ENCODE measurements at places on chromosomes 6 and 20. TPM values are rescaled to one million over a fixed set of nuclear protein-coding genes. Genes with fewer than 3 reads are reported as not detected.

- DNase-seq, result no peak
- no peak overlapping the region for H3K4me3 ChIP-seq
- H3K27me3 ChIP-seq, result no peaks in the 10 kb centered on the region
- H3K27ac ChIP-seq, result peak overlapping the region; percentile 87
- peaks cover 11% of the 10 kb centered on the region for H3K36me3 ChIP-seq
- peaks cover 39% of the 10 kb centered on the region for H3K4me1 ChIP-seq
Observed at GRCh38 chr6:106626485-106626884, 2.8 kb downstream of the RTN4IP1 start.

GRCh38 chr6:12527339-12527738 lies 189.2 kb upstream of the PHACTR1 start:
- no peaks in the 10 kb centered on the region for H3K36me3 ChIP-seq
- no peak overlapping the region for H3K27ac ChIP-seq
- no peaks in the 10 kb centered on the region for H3K4me1 ChIP-seq
- no peaks in the 10 kb centered on the region for H3K27me3 ChIP-seq
- no peak for DNase-seq

- no peak for DNase-seq
- no peaks in the 10 kb centered on the region for H3K36me3 ChIP-seq
- peak overlapping the region; percentile 71 for H3K27ac ChIP-seq
- no peak overlapping the region for H3K4me3 ChIP-seq
- peaks cover 19% of the 10 kb centered on the region for H3K4me1 ChIP-seq
Observed at GRCh38 chr6:157884756-157885155, 61.7 kb downstream of the SNX9 start.

BACH2 gene
- 235 TPM for total RNA-seq

GRCh38 chr6:106513808-106514582 lies 115.3 kb downstream of the RTN4IP1 start:
- H3K4me3 ChIP-seq, result peak overlapping the region; percentile 91
- peak overlapping the region; percentile 95 for H3K27ac ChIP-seq
- DNase-seq, result no peak
- no peaks in the 10 kb centered on the region for H3K36me3 ChIP-seq
- no peaks in the 10 kb centered on the region for H3K27me3 ChIP-seq

DNA sequence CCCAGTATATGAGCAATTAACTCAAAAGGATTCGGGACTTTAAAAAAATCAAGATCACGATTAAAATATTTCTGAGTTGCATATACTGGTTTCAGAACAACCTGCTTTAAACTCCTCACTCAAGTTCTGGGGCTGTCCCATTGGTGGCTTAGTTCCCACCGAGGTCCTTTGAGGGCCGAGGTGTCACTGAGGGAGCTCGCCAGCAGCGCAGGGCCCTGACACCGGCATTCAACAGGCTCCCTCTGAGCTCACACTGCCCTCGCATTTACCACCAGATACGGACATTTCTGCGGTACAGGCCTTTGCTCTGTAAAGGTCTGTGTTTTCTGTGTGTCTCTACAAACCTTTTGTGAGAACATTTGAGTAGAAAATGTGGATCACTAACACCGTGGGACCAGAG lies 24.4 kb upstream of the BNIP5 start:
- H3K4me1 ChIP-seq, result peaks cover 39% of the 10 kb centered on the region
- no peak overlapping the region for H3K27ac ChIP-seq
- H3K27me3 ChIP-seq, result no peaks in the 10 kb centered on the region
- DNase-seq, result no peak
- H3K4me3 ChIP-seq, result no peak overlapping the region
- no peaks in the 10 kb centered on the region for H3K36me3 ChIP-seq

GRCh38 chr6:42505385-42505718 lies 53.6 kb upstream of the TRERF1 start:
- no peaks in the 10 kb centered on the region for H3K27me3 ChIP-seq
- H3K4me1 ChIP-seq, result peaks cover 5% of the 10 kb centered on the region
- H3K36me3 ChIP-seq, result no peaks in the 10 kb centered on the region
- no peak overlapping the region for H3K27ac ChIP-seq
- DNase-seq, result no peak

DNA sequence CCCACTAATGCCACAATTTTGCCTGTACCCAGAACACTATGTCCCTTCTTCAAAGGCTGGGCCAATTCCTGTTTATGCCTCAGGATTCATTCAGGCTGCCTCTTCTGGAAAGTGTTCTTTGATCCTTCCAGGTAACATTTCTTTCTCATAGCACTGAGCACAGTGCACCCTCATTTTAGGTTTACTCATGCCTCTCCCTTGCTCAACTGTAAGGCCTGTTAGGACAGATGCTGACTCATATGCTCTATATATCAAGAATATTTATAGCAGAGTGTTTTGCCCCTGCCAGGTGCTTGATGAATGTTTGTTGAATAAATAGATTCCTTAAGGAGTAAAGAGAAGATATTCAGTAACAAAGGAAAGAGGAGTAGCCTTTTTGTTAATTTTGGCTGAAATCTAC lies 263.9 kb downstream of the PHF3 start:
- H3K4me1 ChIP-seq, result no peaks in the 10 kb centered on the region
- no peaks in the 10 kb centered on the region for H3K36me3 ChIP-seq
- no peak for DNase-seq

- H3K4me1 ChIP-seq, result peaks cover 1% of the 10 kb centered on the region
- no peaks in the 10 kb centered on the region for H3K27me3 ChIP-seq
- no peak for DNase-seq
- H3K27ac ChIP-seq, result no peak overlapping the region
- no peak overlapping the region for H3K4me3 ChIP-seq
Observed at GRCh38 chr20:62112368-62112767, 9.9 kb upstream of the LSM14B start.

- H3K27ac ChIP-seq, result no peak overlapping the region
- no peak overlapping the region for H3K4me3 ChIP-seq
- no peak for DNase-seq
- no peaks in the 10 kb centered on the region for H3K27me3 ChIP-seq
- no peaks in the 10 kb centered on the region for H3K36me3 ChIP-seq
Observed at GRCh38 chr6:169340395-169340794, 86.7 kb upstream of the THBS2 start.

DLK2 gene
- not detected for total RNA-seq

GRCh38 chr20:10961651-10962288 lies 288.0 kb upstream of the JAG1 start:
- H3K36me3 ChIP-seq, result no peaks in the 10 kb centered on the region
- H3K27ac ChIP-seq, result no peak overlapping the region
- H3K4me1 ChIP-seq, result no peaks in the 10 kb centered on the region
- no peak for DNase-seq
- no peaks in the 10 kb centered on the region for H3K27me3 ChIP-seq

DNA sequence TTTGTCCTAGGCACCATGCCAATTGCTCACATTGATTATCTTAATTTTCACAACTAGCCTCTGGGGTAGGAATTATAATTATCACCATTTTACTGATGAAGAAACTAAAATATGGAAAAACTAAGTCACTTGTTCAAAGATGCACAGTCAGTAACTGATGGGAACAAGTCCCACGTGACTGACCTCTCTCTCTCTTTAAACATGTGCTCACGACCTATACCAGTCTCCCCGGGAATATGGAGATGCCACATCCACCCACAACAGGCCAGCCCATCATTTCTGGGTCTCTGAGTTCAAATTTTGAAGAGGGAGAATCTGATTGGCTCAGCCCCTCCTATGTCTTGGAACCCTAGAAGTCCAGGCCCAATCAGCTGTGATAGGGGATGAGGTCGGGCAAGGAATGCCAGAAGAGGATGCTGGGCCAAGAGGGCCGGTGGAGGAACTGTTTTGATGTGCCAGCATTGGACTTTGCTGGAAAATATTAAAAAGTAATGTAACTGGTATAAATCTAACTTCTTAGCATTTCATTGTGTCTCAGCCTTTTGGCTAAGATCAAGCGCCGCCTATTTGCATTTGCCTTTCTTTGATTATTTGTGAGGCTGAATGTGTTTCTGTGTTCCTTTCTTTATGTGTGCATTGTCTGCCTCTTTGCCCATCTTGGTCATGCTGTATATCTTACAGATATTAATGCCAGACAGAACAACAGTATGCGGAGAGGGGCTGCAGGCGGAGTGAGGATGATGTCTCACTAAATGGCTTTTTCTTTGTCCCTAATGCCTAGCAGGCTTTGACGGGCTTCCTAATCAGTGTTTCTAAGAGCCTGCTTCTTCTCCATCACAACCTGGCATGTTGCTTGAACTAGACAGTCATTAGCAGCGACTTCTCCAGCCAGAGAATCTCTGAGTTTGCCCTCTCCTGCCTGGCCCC lies 126.6 kb downstream of the VEGFA start:
- H3K27me3 ChIP-seq, result peaks cover 3% of the 10 kb centered on the region
- H3K4me3 ChIP-seq, result no peak overlapping the region
- no peaks in the 10 kb centered on the region for H3K4me1 ChIP-seq
- H3K27ac ChIP-seq, result no peak overlapping the region
- no peaks in the 10 kb centered on the region for H3K36me3 ChIP-seq

DNA sequence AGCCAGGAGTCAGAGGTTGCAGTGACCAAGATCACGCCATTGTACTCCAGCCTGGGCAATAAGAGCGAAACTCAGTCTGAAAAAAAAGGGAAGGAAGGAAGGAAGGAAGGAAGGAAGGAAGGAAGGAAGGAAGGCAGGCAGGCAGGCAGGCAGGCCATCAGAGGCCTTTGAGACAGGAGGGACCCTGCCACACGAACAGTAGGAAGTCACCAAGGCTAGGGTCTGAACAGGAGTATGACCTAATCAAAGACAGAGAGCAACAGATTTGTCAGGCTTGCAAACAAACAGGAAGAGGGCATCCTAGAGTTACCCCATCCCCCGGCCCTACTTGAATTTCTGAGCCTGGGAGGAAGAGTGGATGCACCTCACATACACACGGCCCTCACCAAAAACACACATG lies 67.1 kb downstream of the FGD2 start:
- H3K4me3 ChIP-seq, result no peak overlapping the region
- no peaks in the 10 kb centered on the region for H3K36me3 ChIP-seq
- peaks cover 11% of the 10 kb centered on the region for H3K4me1 ChIP-seq

- no peak overlapping the region for H3K4me3 ChIP-seq
- H3K36me3 ChIP-seq, result no peaks in the 10 kb centered on the region
- no peaks in the 10 kb centered on the region for H3K4me1 ChIP-seq
- H3K27ac ChIP-seq, result no peak overlapping the region
- H3K27me3 ChIP-seq, result no peaks in the 10 kb centered on the region
- DNase-seq, result no peak
Observed at GRCh38 chr6:9620263-9620662, 794.6 kb downstream of the TFAP2A start.

DNA sequence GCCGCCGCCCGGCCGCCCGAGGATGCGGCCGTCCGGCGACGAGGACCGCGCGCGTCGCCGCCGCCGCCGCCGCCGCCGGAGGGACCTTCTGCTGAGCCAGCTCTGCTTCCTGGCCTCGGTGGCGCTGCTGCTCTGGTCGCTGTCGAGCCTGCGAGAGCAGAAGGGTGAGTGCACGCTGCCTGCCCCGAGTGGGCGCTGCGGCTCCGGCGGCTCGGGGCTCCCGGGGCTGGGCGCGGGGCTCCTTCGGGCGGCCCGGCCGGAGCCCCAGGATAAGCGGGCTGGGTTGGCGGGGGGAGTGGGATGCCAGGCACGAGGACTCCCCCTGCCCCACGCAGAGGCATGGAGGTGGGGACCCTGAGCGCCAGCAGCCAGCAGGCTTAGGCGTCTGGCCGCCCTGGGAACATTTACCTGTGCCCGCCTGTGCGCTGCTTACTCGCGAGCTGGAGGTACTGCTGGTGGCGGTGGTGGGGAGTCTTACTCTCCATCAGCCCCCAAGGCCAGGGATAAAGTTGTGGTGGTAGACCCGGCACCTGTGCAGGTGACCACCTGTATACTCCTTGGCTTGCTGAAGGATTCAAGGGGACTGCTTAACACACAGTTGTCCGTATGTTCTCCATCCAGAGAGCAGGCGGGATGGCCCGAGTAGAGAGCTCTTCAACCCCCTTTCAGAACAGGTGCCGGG lies 520 bp downstream of the SLC24A3 start:
- peaks cover 26% of the 10 kb centered on the region for H3K27me3 ChIP-seq
- H3K4me1 ChIP-seq, result no peaks in the 10 kb centered on the region
- no peaks in the 10 kb centered on the region for H3K36me3 ChIP-seq
- DNase-seq, result peak; percentile 11
- no peak overlapping the region for H3K4me3 ChIP-seq

DNA sequence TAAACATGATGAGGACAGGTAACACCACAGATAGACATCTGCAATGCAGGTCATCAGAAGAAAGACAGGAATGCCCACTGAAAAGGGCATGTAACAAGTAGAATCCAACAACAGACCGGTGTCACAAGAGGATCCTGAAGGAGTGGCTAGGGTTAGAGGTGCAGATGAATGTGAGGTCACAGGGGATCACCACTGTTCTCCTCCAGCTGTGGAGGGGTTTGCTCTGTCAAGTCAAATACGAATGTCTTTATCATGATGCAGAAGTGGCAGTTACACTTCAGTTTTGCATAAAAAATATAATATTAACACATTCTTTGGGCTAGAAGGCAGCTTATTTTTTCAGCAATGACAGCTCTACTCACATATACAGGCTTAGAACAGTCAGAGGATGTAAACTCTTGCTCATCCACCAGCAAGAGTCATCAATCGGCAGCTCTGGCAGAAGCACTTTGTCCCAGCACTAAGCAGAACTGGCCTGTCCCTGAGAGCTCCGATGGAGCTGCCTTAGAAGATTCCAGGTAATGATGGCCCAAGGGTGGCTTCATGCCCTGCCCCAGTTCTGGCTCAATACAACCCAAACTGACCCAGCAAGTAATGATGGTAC lies 130.4 kb upstream of the TRAF3IP2 start:
- H3K4me3 ChIP-seq, result no peak overlapping the region
- no peaks in the 10 kb centered on the region for H3K36me3 ChIP-seq
- no peaks in the 10 kb centered on the region for H3K27me3 ChIP-seq

- peaks cover 37% of the 10 kb centered on the region for H3K4me1 ChIP-seq
- H3K27ac ChIP-seq, result no peak overlapping the region
- no peaks in the 10 kb centered on the region for H3K36me3 ChIP-seq
- no peaks in the 10 kb centered on the region for H3K27me3 ChIP-seq
- no peak for DNase-seq
Observed at GRCh38 chr6:142823256-142823902, 121.6 kb downstream of the HIVEP2 start.

GRCh38 chr20:61531553-61532345 lies 279.7 kb downstream of the CDH4 start:
- no peak overlapping the region for H3K4me3 ChIP-seq
- no peak overlapping the region for H3K27ac ChIP-seq
- H3K4me1 ChIP-seq, result no peaks in the 10 kb centered on the region
- DNase-seq, result no peak
- H3K36me3 ChIP-seq, result no peaks in the 10 kb centered on the region
- no peaks in the 10 kb centered on the region for H3K27me3 ChIP-seq

- H3K36me3 ChIP-seq, result no peaks in the 10 kb centered on the region
Observed at GRCh38 chr6:101212640-101213039, 180.9 kb upstream of the GRIK2 start.

C6orf15 gene
- not detected for total RNA-seq

THBS2 gene
- total RNA-seq, result not detected

GRCh38 chr6:23137611-23138010 lies 568.2 kb downstream of the HDGFL1 start:
- no peaks in the 10 kb centered on the region for H3K36me3 ChIP-seq
- DNase-seq, result no peak
- no peak overlapping the region for H3K27ac ChIP-seq
- H3K27me3 ChIP-seq, result no peaks in the 10 kb centered on the region
- H3K4me1 ChIP-seq, result no peaks in the 10 kb centered on the region

NPEPL1 gene
- 34.3 TPM for total RNA-seq

CCN6 gene
- total RNA-seq, result not detected

Measured in B cell (primary cell).